CD4-positive, alpha-beta T cell treated with Interferon alpha-2 for 1 hour (primary cell): ENCODE measurements at places on chromosomes 5 and 9.

GRCh38 chr5:179978792-179979191 is 71.1 kb upstream of the TBC1D9B start:
- DNase-seq = no peak

GRCh38 chr5:144207875-144208444 is 37.3 kb downstream of the KCTD16 start:
- DNase-seq = no peak

- no peak for DNase-seq
Measured at GRCh38 chr5:62317810-62318209, 11.8 kb downstream of the KIF2A start.

DNA sequence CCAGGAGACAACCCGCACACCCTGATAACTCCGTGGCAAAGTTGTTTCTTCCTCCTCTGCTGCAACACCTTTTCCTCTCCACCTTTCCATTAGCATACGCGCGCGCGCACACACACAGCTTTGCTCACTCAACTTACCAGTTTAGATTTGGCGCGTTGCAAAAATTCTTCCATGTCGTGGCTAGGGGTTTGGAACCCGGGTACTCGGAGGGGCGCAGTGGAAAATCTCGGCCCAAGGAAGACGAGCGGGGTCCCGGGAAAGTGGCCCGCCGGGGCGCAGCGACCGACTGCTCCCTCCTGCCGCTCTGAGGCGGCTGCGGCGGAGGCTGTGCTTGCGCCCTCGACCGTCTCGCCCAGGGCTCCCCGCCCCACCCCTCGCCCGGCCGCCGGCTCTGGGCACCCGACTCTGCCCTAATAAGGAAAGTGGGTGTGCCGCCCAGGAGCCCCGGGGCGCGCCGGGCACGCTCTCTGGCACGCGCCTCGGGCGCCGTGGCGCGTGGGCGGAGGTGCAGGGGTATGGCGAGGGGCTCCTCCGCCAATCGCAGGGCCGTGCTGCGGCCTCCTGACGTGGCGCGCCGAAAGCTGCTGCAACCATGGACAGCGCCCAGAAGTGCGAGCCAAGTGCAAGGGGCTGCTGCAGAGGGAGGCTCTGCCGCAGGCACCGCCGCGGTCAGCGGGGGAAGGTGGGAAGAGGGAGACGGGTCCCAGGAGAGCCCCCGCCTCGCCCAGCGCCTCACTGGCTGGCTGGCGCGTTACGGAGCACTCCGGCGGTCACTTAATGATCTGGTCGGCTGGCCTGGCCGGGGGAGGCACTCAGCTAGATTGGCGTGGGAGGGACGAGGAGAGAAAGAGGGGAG is at the start of gene PRUNE2:
Gene PRUNE2 (minus strand): TSS at position 324 of the 856 bp plus-strand sequence. CDS start 151 bp downstream, at position 173.
- no peak for DNase-seq

DNA sequence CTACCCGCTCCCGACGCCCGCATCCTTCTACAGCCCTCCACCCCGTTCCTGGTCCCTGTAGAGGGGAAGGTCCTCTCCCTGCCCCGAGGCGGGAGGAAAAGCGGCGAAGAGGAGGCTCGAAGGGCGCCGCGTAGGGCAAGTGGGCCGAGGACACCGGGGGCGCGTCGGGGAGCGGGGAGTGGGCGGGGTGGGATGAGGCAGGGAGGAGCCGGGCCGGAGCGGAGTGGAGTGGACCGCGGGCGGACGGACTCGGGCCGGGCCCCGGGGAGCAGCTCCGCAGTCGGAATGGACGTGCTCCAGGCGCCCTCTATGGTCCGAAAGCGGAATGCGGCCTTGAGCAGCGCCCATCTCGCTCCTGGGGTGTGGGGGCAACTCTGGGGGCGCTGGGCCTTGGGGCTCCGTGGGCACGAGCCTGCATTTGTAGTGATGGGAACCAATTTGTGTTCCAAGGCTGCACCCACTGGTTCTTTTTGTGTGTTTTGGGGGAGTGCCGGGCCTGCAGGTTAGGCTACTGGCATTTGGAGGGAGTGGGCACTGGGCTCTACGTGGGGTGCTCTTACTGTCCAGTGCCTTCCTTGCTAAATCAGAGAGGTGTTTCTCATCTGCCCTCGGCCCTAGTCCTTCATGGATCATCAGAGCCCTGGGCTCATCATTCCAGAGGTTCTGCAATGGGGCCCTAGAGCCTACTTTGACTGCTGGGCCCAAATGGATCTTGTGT is 7.3 kb downstream of the IRX1 start:
- no peak for DNase-seq

DNA sequence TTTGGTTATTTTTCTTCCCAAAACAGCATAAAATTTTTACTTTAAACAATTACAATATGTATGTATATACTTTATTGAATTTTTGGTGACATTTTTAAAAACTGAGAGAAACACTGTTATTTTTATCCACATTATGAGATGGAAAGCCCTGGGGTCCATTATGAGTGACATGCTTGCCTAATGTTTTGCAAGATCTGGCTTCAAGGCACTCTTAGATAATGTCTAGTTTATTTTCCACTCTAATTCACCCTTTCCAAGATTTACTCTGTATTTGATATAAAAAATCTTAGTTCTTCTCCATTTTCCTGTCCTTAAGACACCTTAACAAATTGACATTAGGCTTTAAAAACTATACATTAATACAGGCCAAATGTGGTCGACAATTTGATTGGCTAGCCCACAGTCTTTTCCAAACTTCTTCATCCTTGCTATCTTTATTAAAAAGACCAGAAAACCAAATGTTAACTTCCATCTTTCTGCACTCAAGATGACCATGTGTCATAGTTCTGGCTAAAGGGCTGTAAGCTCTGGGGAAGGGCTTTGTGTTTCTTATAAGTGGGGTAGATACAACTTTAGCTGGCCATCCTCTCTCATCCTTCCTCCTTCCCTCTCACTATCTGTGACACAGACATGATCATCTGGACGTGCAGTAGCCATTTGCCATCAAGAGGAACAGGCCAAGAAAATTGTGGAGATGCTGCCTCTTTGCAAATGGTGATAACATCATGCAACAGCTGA is 561.1 kb downstream of the PDE4D start:
- DNase-seq = no peak

- DNase-seq = no peak
Measured at GRCh38 chr9:34686231-34686630, 4.8 kb downstream of the CCL19 start.

- no peak for DNase-seq
Measured at GRCh38 chr5:140166911-140167310, 8.1 kb upstream of the CYSTM1 start.

GRCh38 chr9:134058716-134059115 is 9.1 kb downstream of the BRD3 start:
- no peak for DNase-seq

DNA sequence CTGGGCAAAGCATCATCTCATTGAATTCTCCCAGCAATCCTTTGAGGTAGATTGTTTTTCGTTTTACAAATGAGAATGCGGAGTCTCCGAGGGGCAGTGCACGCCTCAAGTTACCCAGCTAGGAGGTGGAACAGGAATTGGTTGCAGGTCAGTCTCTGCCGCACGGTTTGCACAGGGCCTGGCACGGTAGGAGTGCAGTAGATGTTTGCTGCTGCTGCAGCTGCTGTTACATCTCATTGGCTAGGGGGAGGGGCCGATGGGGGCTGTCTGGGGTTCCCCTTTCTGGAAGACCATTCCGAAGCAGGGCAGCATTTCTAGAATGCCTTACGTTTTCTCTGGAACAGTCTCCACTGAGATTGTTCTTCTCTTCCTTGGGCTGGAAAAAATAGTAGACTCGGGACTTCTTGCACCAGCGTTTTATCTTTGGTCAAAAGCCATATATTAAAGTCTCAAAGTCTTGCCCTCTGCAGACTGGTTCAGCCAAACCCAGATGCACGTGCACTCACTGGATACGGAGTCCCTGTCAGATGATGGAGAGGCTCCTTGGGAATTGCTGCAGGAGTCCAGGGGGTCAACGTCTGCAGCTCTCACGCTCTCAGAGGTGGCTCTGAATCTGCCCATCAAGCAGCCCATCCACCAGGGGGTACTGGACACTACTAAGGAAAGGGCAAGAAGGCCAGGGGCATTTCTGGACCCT is 1.2 kb downstream of the USP20 start:
- peak; percentile 44 for DNase-seq

- peak; percentile 64 for DNase-seq
Measured at GRCh38 chr9:134396825-134397224, 70.6 kb downstream of the RXRA start.

DNA sequence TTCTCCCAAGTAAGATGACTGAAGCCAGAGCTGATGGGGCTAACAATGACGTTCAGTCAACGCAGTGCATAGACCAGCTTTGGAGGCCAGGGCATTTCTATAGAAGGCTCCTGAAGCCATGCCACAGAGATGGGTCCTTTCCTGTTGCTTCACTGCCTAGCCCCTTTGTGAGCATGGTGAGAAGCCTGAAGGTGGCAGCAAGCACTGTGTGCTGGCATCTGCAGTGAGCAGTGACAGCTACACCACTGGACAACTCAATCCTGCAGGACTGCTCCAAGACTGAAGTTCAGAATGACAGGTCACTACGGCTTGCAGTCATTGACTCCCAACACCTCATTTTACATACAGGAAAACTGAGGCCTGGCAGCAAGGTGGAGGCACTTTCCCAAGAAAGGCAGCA is 229.0 kb downstream of the TSSK1B start:
- no peak for DNase-seq

DNA sequence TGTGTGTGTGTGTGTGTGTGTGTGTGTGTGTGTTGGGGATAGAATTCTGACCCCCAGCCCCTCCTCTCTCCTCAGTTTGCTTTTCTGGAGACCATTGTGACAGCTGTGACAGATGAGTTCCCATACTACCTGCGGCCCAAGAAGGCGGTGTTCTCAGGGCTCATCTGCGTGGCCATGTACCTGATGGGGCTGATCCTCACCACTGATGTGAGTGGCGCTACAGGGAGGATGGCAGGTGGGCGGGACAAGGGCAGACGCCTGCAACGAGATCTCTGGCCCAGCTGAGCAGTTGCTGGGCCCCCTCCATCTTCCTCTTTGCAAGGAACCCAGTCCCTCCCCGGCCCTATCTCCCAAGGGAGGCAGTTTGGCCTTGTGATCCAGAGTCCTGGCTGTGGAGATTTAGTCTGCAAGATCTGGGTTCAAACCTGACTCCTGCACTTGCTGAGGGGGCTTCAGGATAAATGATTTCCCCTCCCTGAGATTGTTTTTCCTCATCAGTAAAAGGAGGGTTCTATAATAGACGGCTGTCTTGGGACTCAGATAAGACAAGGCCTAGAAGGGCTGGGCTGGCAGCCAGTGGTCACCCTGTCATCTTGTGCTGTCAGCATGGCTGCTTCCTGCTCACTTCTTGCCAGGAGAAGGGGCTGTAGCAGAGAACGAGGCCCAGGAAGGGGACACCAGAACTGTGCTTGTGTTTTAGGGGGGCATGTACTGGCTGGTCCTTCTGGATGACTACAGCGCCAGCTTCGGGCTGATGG is 14.1 kb downstream of the SLC6A7 start:
- DNase-seq = no peak

DNA sequence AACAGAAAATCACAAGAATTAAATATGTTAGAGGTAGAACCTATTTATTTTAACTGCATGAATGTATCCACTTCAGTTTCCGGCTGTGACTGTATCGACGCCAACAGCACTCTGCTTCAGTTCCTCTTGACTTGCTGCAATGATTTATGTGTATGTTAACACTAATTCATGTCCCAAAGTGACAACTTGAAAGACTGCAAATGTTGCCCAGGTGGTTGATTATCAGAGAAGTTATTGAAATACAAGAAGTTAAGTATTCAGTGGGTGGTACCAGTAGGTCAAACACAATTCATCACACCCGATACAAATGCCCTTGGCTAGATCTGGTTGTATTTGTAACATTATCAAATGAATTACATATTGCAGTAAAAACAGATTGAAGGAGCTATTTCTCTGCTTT is 622.7 kb upstream of the CDH18 start:
- DNase-seq = no peak

- peak; percentile 45 for DNase-seq
Measured at GRCh38 chr5:57174128-57174889, 450 bp downstream of the GPBP1 start.

DNA sequence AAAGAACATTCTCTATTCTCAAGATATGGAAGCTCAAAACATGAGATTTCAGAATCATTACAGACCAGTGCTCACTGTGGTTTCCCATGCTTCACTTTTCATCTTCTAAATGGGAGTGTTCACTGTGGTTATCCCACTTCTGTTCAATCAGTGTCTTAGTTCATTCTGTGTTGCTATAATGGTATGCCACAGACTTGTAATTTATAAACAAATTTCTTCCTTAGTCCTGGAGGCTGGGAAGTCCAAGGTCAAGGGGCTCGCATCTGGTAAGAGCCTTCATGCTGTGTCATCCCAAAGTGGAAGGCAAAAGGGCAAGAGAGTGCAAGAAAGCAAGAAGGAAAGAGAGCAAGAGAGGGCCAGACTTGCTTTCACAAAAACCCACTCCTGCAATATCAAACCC is 146.3 kb downstream of the TTC39B start:
- no peak for DNase-seq

GRCh38 chr5:139764886-139765408 is 30.7 kb upstream of the PSD2 start:
- DNase-seq = no peak

- no peak for DNase-seq
Measured at GRCh38 chr9:93458712-93459111, 5.3 kb upstream of the FAM120AOS start.

DNA sequence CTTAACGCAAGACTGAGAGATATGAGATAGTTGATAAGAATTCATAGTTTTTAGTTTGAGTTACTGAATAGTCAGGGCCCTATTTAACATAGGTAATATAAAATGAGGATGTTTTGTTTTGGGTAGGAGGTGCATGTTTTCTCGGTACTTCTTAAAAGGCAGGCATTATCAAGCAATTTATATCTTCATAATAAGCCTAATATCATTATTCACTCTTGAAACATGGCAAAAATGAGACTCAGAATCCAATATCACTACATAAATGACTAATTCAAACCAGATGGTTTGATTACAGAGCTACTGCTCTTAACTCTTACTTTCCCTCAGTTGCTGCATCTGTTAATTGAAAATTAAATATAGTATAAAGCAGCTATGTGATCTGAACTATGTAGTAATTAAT is 2038.7 kb downstream of the EFNA5 start:
- DNase-seq = no peak

DNA sequence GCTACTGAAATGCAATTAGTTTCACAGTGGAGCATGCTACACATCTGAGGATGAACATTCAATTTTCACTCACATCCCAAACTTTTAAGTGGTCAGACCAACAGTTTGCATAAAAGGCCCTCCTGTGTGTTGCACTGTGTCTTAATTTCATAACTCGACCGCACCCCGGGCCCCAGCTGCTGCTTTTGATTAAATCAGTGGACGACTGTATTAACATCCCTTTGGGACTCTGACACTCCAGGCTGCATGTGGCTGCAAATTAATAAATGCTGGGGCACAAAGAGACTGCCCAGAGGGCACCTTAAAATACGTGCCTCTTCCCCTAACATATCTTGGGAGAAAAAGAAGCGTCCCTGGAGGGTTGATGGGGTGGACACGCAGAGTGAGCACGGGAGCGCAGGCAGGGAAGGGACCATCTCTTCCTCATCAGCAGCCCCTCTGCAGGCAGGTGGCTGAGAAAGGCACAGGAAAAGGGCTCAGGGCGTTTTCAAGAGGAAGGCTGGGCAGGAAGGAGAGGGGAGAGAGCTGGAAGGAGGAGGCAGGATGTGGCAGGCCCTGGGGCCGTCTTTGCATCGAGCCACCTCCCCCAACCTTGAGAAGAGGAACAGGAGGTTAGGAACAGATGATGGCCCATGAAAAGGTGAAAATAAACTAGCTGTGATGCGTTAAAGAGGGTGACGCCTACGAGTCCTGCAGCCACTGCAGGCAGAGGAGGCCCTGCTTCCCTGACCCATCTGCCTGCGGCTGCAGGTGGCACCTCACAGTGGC is 18.6 kb downstream of the MED10 start:
- DNase-seq = peak; percentile 14
